ENCODE measurements at places on chromosomes 5 and 9.

GRCh38 chr5:82422751-82423181 lies 144.6 kb upstream of the RPS23 start:
- DNase-seq, result no peak

DNA sequence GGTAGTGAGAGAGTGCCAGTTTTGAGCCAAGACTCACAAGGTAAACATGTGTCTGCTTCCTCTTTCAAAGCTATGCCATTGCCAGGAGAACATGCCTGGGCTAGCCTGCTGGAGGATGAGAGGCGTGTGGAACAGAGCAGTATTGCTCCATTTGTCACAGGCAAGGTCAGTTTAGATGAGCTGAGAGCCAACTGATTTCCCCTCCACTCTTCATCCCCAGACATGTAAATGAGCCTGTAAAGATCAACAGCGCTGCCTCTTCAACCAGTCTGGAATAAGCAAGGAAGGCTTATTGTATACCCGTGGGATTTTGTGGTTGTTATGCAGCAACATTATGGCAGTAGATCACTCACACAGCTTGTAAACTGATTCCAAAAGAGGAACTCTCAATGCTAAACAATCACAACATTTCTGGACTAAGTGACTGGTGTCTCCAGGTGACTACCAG lies 8.2 kb upstream of the GDNF start:
- DNase-seq, result no peak

- DNase-seq, result no peak
These were observed 974 bp downstream of the CCDC69 start for GRCh38 chr5:151222790-151223446.

GRCh38 chr9:137299938-137300337 lies 2.1 kb downstream of the NRARP start:
- DNase-seq, result no peak

- DNase-seq, result no peak
These were observed 157.5 kb upstream of the SMIM23 start for GRCh38 chr5:171627936-171628632.

DNA sequence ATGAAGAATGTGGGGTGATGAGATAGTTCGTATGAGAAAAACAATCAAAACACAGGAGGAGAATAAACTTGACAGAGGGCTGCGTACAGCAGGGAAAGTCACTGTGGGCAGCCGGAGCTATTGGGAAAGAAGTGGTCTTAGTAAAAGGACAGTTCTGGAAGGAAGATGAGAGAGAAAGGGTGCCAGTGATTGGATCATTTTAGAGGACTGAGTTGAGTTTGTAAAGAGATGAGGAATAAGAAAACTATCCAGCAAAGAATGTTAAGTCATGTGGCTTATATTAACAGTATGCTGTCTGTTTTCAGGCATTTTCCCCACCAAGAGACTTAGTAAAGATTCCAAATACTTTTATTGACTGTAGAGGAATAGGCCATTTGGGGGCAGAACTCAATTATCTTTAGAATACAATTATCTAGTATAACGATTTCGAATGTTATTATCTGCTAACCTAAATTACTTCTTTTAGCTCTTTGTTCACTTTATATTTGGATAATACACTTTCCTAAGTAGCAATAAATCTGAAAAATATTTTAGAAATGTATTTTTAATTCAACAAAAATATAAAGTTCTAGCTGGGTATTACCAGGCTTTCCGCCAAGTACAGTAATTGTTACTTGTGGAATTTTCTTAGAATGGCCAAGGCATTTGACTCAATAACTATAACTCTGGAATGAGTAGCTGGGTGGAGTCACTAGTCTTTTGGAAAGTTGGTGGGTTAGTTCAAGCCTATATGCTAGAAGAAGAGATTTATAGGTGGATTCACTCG lies 15.5 kb upstream of the LOX start:
- no peak for DNase-seq

Data from NCI-H2029 treated with DMSO at 0.1 percent for 48 hours (cell line).